ENCODE measurements at places on chromosomes 6 and 20.
A peak's percentile ranks its signal among the peaks of the same experiment; 100 is the strongest.

DNA sequence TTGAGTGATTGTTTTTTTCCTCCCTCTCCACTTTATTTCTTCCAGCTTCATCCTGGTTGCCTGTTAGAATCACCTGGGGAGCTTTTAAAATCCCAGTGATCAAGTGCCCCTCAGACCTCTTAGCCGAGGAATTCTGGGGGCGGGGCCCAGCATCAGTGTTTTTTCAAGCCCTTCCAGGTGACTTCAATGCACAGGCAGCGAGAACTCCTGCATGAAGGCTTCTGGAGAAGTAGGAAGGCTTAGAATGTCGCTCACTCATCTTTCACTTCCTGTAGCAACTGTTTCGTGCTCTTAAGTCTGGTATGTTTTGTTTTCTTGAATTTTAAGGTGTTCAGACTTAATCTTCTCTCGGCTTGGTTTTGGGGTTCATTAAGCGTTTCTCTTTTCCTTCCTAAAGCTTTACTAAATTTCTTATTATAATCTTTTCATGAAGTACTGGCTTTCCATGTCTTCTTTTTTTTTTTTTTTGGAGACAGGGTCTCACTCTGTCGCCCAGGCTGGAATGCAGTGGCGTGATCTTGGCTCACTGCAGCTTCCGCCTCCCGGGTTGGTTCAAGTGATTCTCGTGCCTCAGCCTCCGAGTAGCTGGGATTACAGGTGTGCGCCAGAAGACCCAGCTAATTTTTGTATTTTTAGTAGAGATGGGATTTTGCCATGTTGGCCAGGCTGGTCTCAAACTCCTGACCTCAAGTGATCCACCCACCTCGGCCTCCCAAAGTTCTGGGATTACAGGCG lies 30.9 kb upstream of the TULP1 start:
- H3K27me3 ChIP-seq: no peaks in the 10 kb centered on the region
- H3K4me3 ChIP-seq: no peak overlapping the region
- no peaks in the 10 kb centered on the region for H3K36me3 ChIP-seq

DNA sequence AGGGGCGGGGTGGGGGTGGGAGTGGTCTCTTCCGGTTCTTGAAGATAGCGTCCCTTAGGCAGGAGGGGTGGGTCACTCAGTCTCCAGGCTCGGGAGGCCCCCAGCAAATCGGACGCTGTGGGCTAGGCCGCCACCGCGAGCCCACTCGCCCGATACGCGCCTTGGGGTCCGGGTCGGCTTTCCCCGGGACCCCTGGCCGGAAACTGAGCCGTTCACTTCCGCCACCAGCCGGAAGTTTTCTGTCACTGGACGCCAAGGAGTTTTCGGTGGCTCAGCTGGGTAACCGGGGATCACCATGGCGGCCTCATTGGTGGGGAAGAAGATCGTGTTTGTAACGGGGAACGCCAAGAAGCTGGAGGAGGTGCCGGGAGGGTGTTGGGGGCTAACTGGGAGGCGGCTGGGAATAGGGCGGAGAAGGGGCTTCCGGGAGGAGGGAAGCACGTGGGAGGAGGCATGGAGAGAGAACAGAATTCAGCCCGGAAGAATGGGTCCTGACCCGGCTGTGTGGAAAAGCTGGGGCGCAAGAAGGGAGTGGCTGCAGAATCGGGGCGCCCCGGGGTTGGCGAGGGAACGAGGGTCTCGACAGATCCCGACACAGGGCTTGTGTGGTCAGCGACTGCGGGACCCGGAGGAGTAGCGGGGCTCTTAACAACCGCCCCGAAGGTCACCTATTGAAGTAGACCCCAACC lies at the start of gene ITPA:
TSS of gene ITPA (plus strand) at position 242 of the 689 bp plus-strand sequence. CDS start at position 296, 54 bp downstream.
- peak within 1 kb of the TSS; percentile 99 for H3K4me3 ChIP-seq
- peak; percentile 73 for DNase-seq
- H3K27ac ChIP-seq: peak within 1 kb of the TSS; percentile 89
- H3K36me3 ChIP-seq: peaks cover 6% of the 10 kb centered on the region
- no peaks in the 10 kb centered on the region for H3K27me3 ChIP-seq
- peaks cover 32% of the 10 kb centered on the region for H3K4me1 ChIP-seq

- H3K4me1 ChIP-seq: peaks cover 5% of the 10 kb centered on the region
- no peak for DNase-seq
- H3K27me3 ChIP-seq: no peaks in the 10 kb centered on the region
- H3K27ac ChIP-seq: no peak overlapping the region
- H3K36me3 ChIP-seq: no peaks in the 10 kb centered on the region
- H3K4me3 ChIP-seq: no peak overlapping the region
These were observed 77.9 kb downstream of the TNFAIP3 start for GRCh38 chr6:137944793-137945498.

- H3K4me3 ChIP-seq: peak overlapping the region; percentile 84
- H3K27me3 ChIP-seq: no peaks in the 10 kb centered on the region
- peak overlapping the region; percentile 18 for H3K27ac ChIP-seq
- DNase-seq: peak; percentile 67
- H3K4me1 ChIP-seq: peaks cover 38% of the 10 kb centered on the region
These were observed 5.1 kb downstream of the GABBR1 start for GRCh38 chr6:29627755-29628418.

- H3K27me3 ChIP-seq: no peaks in the 10 kb centered on the region
- peaks cover 3% of the 10 kb centered on the region for H3K4me1 ChIP-seq
- H3K36me3 ChIP-seq: no peaks in the 10 kb centered on the region
These were observed 27.3 kb upstream of the TCP11 start for GRCh38 chr6:35168461-35168861.

- H3K4me3 ChIP-seq: no peak overlapping the region
- H3K36me3 ChIP-seq: no peaks in the 10 kb centered on the region
- no peak for DNase-seq
- H3K4me1 ChIP-seq: no peaks in the 10 kb centered on the region
- no peak overlapping the region for H3K27ac ChIP-seq
These were observed 21.6 kb upstream of the CCDC28A start for GRCh38 chr6:138752017-138752416.

GRCh38 chr6:380234-381218 lies 11.0 kb upstream of the IRF4 start:
- no peak overlapping the region for H3K4me3 ChIP-seq
- peaks cover 10% of the 10 kb centered on the region for H3K27me3 ChIP-seq
- no peaks in the 10 kb centered on the region for H3K36me3 ChIP-seq

GRCh38 chr6:145929037-145929633 lies 35.0 kb downstream of the SHPRH start:
- H3K36me3 ChIP-seq: peaks cover 43% of the 10 kb centered on the region
- no peak overlapping the region for H3K27ac ChIP-seq
- H3K4me3 ChIP-seq: no peak overlapping the region
- no peaks in the 10 kb centered on the region for H3K4me1 ChIP-seq
- DNase-seq: no peak
- no peaks in the 10 kb centered on the region for H3K27me3 ChIP-seq

DNA sequence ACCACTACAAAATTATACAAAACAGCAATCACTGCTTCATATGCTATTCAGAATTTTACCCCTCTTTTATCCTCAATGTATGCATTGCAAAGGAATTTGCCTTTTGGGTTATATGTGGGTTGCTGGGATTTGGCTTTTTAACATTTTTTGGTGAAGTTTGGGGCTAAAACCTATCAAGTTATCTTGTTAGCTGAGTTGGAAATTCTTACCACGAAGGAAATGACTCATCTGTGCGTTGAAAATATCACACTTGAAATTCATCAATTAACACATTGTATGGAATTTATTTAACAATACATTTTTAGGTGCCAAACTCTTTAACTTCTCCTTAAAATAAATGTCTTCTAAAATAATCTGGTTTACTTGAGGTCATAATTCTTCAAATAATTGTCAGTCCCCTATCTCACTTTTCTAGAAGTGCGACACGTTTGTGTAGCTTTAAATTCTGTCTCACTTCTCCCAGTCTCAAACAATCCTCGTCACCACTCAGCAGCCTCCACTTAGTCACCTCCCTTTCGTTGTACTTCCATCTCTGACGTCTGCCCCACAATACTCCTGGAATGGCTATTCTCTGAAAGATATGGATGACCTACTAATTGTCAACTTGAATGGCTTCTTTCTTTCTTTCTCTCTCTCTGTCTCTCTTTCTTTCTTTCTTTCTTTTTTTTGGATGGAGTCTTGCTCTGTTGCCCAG lies 88.5 kb downstream of the PHACTR1 start:
- H3K27ac ChIP-seq: no peak overlapping the region
- no peaks in the 10 kb centered on the region for H3K27me3 ChIP-seq
- H3K4me1 ChIP-seq: no peaks in the 10 kb centered on the region
- H3K36me3 ChIP-seq: no peaks in the 10 kb centered on the region
- DNase-seq: no peak

- H3K4me1 ChIP-seq: no peaks in the 10 kb centered on the region
- H3K27ac ChIP-seq: no peak overlapping the region
- H3K4me3 ChIP-seq: no peak overlapping the region
- DNase-seq: no peak
- no peaks in the 10 kb centered on the region for H3K36me3 ChIP-seq
These were observed 26.2 kb downstream of the VSTM2L start for GRCh38 chr20:37928996-37929682.

GRCh38 chr20:44097521-44098255 lies 89.3 kb downstream of the JPH2 start:
- H3K27me3 ChIP-seq: peaks cover 10% of the 10 kb centered on the region
- no peak overlapping the region for H3K4me3 ChIP-seq
- H3K36me3 ChIP-seq: no peaks in the 10 kb centered on the region
- H3K4me1 ChIP-seq: no peaks in the 10 kb centered on the region
- DNase-seq: no peak

GRCh38 chr6:110884321-110884720 lies 9.7 kb downstream of the AMD1 start:
- H3K4me1 ChIP-seq: peaks cover 71% of the 10 kb centered on the region
- no peak for DNase-seq
- no peak overlapping the region for H3K27ac ChIP-seq
- no peak overlapping the region for H3K4me3 ChIP-seq

- H3K27me3 ChIP-seq: no peaks in the 10 kb centered on the region
- no peaks in the 10 kb centered on the region for H3K4me1 ChIP-seq
- H3K36me3 ChIP-seq: peaks cover 5% of the 10 kb centered on the region
- DNase-seq: no peak
- H3K4me3 ChIP-seq: no peak overlapping the region
These were observed 28.5 kb downstream of the TRAM2 start for GRCh38 chr6:52548353-52548713.

- H3K27ac ChIP-seq: no peak overlapping the region
- DNase-seq: no peak
- no peaks in the 10 kb centered on the region for H3K4me1 ChIP-seq
- no peaks in the 10 kb centered on the region for H3K36me3 ChIP-seq
These were observed 54.3 kb downstream of the NUS1 start for GRCh38 chr6:117729613-117730012.

GRCh38 chr6:11315743-11316437 lies 83.4 kb upstream of the NEDD9 start:
- no peak overlapping the region for H3K4me3 ChIP-seq
- H3K36me3 ChIP-seq: peaks cover 12% of the 10 kb centered on the region
- peaks cover 24% of the 10 kb centered on the region for H3K4me1 ChIP-seq
- DNase-seq: no peak
- H3K27ac ChIP-seq: no peak overlapping the region
- H3K27me3 ChIP-seq: no peaks in the 10 kb centered on the region

DNA sequence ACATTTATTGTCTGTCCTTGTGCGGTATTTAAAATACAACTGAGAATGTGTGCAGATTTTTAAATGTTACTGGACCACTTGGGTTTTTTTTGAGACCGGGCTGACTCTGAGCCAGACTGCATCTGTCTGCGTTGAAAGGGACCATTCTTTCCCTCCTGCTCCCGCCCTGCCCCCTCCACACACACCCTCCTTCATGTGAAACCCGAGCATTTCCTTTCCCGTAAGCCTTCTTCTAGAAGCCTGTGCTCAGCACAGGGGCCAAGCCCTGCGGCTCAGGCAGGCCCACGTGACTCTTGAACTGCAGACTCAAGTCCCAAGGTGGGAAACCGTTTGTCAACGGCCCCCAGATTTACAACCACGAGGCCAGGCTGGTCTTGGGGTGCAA lies 82.7 kb upstream of the FOXC1 start:
- DNase-seq: peak; percentile 32
- peak overlapping the region; percentile 31 for H3K27ac ChIP-seq
- no peaks in the 10 kb centered on the region for H3K27me3 ChIP-seq
- no peaks in the 10 kb centered on the region for H3K36me3 ChIP-seq
- peaks cover 68% of the 10 kb centered on the region for H3K4me1 ChIP-seq

DNA sequence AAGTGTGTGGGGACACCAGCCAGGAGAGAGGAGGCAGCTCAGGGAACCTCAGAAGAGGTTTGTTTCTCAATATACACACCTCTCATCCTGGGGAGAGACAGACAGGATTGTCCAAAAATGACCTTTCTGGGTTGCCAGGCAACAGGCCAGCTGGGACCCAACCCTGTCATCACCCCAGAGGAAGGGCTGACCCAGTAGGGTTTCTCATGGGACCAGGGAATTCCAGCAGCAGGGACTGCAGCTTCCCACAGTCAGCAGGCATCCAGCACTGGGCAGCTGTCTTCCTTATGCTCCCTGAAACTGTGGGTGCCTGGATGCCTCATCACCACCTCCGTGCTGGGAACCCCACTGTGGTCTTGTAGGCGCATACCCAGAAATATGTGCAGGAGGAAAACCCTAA lies 1.3 kb downstream of the C20orf202 start:
- no peak overlapping the region for H3K4me3 ChIP-seq
- no peak overlapping the region for H3K27ac ChIP-seq
- H3K4me1 ChIP-seq: no peaks in the 10 kb centered on the region
- no peak for DNase-seq
- H3K27me3 ChIP-seq: no peaks in the 10 kb centered on the region

GRCh38 chr6:10521104-10521808 lies at the start of gene GCNT2:
GCNT2 (plus strand) TSS chr6:10521351; CDS start chr6:10528912, 7,561 bp downstream.
- H3K27ac ChIP-seq: no peak within 1 kb of the TSS
- no peaks in the 10 kb centered on the region for H3K4me1 ChIP-seq
- DNase-seq: no peak
- no peak within 1 kb of the TSS for H3K4me3 ChIP-seq
- no peaks in the 10 kb centered on the region for H3K36me3 ChIP-seq

GRCh38 chr6:83247471-83247870 lies 54.3 kb downstream of the RWDD2A start:
- no peak for DNase-seq
- no peak overlapping the region for H3K4me3 ChIP-seq
- no peak overlapping the region for H3K27ac ChIP-seq

GRCh38 chr20:63701329-63702035 lies 5.0 kb downstream of the TNFRSF6B start:
- peaks cover 39% of the 10 kb centered on the region for H3K36me3 ChIP-seq
- DNase-seq: no peak
- no peaks in the 10 kb centered on the region for H3K27me3 ChIP-seq
- peaks cover 60% of the 10 kb centered on the region for H3K4me1 ChIP-seq
- H3K27ac ChIP-seq: peak overlapping the region; percentile 21

GRCh38 chr6:14798594-14798982 lies 447.3 kb upstream of the JARID2 start:
- H3K4me3 ChIP-seq: no peak overlapping the region
- H3K4me1 ChIP-seq: no peaks in the 10 kb centered on the region
- DNase-seq: no peak
- no peaks in the 10 kb centered on the region for H3K36me3 ChIP-seq
- no peak overlapping the region for H3K27ac ChIP-seq

DNA sequence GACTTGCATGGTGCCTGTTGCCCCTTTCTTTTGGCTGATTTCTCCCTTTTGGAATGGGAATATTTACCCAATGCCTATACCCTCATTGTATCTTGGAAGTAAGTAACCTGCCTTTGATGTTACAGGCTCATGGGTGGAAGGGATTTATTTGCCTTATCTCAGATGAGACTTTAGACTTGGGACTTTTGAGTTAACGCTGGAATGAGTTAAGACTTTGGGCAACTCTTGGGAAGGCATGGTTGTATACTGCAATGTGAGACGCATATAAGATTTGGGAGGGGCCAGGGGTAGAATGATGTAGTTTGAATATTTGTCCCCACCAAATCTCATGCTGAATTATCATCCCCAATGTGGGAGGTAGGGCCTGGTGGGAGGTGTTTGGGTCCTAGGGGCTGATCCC lies 75.5 kb downstream of the SYCP2 start:
- H3K27ac ChIP-seq: no peak overlapping the region
- H3K36me3 ChIP-seq: no peaks in the 10 kb centered on the region
- DNase-seq: no peak
- H3K4me1 ChIP-seq: no peaks in the 10 kb centered on the region
